HAP-1 (cell line): ENCODE measurements at places on chromosomes 3 and 15.
A peak's percentile ranks its signal among the peaks of the same experiment; 100 is the strongest.

DNA sequence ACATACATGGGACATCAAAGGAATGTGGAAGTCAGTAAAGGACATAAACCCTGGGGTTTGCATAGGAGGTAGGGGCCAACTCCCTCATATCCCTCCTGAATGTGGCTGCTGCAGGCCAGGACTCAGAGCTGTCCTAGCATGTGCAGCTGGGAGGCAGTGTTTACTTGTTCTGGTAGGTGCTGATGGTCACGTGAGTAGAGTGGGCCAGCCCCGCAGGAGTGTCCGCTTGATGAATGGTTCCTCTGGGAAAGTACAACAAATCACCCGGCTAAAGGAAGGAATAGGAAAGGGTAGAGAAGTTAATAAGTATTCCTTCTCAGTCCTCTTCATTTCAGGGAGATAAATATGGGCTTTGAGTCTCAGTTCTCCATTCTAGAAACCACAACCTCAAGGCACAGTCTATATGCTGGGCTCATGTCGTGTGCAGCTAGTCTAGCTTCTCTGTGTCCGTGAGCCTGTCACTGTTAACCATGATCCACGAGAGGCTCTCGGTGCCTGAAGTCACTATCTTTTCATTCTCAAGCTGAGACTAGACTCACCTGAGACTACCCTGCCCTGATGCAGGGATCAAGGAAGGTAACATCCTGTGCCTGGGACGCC, 17.9 kb downstream of the RIOX2 start:
- no peak for DNase-seq

DNA sequence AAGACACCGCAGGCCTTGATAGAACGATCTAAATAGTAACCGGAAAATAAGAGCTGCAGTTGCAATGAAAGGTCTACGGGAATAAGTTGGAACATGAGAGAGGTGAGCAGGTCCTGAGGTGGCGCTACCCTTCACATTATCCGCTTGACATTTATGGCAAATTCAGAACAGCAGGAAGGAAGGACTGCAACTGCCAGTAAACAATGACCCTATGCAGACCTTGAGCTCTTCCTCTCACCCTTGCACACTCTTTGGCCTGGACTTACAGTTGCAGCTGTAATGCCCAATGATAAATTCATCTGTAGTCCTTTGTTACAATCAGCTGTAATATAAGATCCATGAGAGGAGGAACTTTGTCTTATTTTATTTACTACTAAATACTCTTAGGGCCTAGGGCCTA, 32.3 kb upstream of the TRIM59 start:
- no peak for DNase-seq

DNA sequence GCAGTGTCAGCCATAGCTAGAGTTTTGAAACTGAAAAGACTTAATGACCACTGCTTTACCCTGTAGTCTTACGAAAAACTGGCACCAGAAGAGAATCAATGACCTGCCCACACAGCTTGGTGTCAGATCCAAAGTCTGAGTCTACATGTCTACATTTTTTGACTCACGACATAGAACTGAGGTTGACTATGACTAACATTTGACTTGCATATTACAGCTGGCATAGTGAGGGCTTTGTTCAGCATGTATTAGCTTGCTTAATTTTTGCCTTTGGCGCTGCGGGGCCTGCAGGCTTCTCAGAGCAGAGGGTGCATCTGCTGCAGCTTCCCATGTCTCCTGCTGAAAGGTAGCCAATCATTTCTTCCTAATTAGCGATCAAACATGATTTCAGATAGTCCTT, 167.0 kb downstream of the EBLN2 start:
- DNase-seq: no peak

DNA sequence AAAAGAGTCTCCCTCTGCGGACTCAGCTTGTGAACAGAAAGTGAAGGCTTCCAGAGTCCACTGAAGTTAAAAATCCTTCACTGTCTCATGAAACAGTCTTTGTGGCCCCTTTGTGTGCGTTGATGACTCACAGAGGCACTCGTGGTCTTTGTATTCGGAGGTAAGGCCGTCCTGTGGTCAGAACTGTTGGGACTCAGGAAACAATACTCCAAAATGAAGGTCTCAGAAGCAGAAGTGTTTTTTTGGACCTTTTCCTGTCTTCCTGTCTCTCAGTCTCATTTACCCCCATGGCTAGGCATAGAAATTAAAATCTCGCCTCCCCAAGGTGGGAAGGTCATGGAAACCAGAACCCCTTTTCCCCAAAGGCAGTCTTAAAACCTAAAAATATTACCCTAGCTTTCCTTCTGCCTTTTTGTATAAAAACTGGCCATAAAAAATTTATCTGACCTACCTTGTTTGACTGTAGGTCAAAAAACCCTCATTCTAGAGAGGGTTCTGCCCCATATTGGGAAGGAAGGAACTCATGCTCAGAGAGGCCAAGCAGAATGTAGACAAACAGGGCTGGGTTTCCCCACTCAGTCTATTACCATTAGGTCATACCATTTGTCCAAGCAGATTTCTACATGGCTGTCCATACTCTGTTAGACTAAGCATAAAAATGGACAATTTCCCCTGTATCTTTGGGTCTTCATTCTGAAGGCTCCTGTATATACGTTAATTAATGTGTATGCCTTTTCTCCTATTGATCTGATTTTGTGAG, 19.1 kb upstream of the EPB42 start:
- DNase-seq: no peak

DNA sequence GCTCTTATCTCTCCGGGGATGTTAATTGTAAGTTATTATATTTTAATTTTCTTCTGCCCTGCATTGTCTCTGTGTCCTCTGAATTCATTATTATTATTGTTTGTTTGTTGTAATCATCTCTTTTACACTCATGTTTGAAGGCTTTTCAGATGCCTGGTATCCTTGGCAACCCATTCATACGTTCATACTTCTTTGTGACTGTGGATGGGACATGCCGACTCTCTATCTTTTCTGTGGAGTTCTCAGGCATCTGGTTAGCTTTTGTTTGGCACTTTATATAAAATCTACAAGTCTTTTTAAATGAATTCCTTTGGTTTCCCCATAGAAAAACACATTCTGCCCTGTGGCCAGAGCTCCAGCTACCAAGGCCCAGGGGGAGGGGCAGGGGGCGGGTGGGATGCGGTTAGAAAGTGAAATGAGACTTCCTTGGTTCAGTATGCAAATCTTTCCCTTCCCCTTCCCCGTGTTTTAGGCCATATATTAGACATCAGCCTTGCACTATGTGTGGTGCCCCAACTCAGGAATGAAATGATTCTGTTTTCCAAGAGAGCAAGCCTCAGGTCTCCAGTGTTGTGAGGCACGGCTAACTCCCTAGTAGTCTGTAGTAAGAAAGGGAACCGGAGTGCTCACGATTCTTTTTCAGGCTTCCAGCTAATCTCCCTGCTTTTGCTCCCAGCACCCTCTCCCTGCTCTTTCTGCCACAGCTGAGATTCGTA, 79.2 kb downstream of the SST start:
- DNase-seq: peak; percentile 53

- peak; percentile 77 for DNase-seq
Observed at GRCh38 chr3:12959838-12960378, 113.3 kb downstream of the IQSEC1 start.

DNA sequence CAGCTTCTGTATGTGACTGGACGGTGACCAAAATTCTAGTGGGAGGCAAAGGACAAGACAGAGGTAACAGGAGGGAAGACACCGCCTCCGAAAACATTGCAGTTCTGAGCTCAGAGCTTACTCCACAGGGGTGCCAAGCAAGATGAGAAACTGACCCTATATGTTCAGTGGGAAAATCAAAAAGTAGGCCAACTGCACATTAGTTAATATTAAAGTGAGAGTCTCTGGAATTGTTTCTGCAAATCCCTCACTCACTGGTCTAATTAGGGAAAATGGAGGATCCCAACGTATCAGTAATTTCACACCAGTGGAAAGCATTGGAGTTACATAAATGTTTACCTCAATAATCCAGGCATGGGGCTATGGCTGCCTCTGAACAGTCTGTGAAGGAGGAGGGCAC, 313.3 kb upstream of the KCNH8 start:
- DNase-seq: no peak

DNA sequence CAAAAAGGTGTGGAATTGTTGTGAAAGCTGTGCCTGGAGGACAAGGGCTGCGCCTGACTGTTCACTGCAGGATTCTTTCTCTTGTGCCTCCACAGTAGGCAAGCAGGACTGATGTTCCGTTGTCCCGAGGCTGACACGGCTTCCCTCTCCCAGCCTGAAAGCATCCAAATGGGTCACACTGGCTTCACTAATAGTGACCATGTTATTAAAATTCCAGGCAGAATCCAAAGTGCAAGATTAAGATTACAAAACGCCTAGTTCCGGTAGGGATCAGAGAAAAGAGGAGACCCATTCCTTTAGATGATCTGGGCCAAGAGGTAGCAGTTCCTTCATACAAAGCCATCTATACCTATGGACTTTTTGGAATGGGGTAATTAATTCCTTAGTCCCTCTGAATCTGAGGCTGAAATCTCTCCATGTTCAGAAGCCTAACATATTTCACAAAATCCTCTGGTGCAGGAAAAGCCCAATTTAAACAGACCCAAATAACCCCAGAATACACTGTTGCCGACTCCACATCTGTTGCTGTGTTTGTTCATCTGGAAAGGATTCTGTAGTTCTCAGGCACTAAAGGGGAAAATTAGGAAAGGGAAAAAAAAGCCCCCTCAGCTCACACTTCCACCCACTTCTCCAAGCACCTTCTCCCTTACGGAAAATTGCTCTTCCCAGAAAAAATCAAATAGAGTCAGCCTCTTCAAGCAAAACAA, 145.9 kb downstream of the RORA start:
- no peak for DNase-seq

DNA sequence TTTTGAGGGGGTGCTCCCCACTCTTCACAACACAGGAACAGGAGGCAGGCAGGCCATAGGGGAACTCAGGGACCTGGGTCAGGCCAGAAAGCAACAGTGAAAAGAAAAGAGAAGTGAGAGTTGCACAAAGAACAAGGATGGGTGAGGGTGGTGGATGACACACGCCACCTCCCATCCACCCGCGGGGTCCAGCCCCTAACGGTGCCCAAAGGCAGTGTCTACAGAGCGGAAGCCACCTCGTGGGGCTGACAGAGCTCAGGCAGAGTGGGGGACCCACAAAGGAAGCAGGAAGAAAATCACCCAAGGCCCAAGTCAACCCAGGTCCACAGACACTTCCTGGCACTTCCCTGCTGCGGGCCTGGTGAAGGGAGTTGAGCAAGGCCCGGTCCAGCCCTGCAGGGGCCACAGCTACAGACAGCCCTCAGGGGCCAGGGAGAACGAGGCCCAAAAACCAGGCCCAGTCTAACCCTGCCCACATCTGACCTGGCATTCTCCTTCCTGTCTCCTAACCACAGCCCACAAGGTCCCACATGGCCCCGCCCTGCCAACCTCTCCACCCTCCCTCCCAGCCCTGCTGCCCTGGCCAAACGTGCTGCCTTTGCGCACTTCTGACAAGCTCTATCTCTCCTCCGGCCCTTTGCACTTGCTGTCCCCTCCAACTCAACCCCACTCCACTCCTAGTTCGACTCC, 5.9 kb downstream of the NUP210 start:
- no peak for DNase-seq

GRCh38 chr3:70855149-70855548, 542.7 kb upstream of the MDFIC2 start:
- DNase-seq: no peak

DNA sequence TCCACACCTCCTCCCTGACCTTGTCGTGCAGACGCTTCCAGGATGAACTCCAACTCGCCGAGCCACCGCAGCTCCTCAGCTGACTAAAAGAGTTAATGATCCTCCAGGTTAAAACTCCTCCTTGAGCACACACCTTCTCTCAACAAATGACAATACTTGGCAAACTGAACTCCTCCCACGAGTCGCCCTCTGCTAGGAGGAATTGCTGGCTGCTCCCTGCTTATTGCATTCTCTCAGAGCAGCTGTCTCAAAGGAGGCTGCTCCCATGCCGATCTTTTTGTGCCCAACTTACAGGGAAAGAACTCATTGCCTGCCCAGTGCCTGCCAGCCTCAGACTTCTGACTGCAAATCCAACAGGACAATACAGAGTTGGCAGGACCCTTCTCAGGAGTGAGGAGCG, at the start of gene ATP13A4:
Gene ATP13A4 (minus strand): TSS at position 85 of the 400 bp plus-strand sequence. CDS start 96 bp downstream, outside the sequence.
- no peak for DNase-seq

DNA sequence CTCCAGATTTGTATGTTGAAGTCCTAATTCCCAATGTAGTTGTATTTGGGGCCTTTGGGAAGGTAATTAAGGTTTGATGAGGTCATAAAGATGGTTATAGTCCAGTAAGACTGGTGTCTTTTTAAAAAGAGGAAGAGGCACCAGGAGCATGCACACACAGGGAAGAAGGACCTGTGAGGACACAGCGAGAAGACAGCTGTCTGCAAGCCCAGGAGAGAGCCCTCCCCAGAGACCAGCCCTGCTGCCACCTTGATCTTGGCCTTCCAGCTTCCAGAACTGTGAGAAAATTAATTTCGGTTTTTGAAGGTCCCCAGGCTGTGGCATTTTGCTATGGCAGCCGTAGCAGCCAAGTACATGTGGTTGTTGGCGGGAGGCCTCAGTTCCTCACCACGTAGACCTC, 32.8 kb upstream of the TSEN2 start:
- no peak for DNase-seq

- DNase-seq: no peak
Observed at GRCh38 chr15:65887565-65887964, 18.3 kb downstream of the RAB11A start.

DNA sequence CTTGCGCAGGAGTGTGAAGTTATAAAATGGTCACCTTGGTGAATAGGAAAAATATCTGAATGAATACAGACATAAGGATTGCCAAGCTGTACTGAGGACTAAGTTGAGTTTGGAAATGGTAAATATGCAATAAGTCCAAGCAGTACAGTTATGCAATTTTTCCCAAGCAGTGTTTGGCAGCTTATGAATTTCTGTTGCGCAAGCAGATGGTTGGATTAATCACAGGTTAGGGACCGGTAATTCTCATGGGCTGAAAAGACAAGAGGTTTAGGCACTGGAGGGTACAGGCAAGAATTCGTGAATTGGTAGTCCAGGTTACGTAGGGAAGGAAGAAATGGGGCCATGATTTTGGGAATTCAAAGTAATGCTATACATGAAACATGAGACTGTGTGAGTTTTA, 210.3 kb downstream of the RAP2B start:
- DNase-seq: no peak

DNA sequence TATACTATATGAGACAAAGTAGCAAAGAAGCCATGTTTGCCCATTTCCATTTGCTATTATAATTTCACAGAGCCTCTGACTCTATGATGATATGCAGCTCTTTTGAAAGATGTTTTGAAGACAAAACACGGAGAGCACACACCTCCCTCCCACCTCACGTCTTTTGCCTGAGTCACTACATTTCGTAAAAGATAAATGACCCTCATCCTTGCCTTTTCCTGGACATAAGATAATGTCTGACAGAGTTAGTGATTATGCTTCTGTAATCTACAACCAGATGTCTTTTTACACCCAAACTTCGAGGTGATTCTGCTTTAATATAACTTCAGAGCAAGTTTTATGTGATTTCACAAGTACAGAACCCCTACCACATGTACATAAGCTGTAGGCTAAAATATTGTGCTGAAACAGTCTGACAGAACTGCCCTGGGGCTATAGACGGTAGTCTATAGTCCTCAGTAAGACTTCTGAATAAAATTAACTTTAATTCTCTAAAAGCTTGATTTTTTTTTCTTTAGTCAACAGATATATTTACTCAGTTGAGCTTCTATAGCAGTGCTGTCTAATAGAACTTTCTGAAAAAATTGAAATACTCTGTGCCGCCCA, 99.9 kb downstream of the CD200R1L start:
- DNase-seq: no peak

- DNase-seq: no peak
Observed at GRCh38 chr3:14016900-14017475, 107.7 kb downstream of the CHCHD4 start.

GRCh38 chr3:119304201-119304713, 10.1 kb downstream of the ARHGAP31 start:
- no peak for DNase-seq
